ENCODE measurements at places on chromosomes 1 and 21.

- no peak for DNase-seq
Measured at GRCh38 chr1:215114154-215114933, 31.8 kb downstream of the KCNK2 start.

DNA sequence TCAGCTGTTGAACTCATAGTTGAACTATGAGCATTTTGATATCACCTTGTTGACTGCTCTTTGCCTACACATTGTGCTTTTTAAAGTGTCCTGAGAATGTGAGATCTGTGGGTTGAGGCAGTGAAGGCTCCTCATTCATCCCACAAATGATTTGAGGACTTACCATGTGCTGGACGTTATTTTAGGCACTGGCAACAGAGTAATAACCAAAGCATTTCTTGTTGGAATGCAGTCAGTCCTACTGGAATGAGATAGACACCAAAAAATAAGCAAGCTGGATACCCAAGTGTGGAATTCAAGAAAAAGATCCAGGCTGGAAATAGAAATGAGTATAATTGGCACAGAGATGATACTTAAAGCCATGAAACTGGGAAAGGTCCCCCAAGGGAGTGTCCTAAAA is 73.4 kb downstream of the ZP4 start:
- no peak for DNase-seq

DNA sequence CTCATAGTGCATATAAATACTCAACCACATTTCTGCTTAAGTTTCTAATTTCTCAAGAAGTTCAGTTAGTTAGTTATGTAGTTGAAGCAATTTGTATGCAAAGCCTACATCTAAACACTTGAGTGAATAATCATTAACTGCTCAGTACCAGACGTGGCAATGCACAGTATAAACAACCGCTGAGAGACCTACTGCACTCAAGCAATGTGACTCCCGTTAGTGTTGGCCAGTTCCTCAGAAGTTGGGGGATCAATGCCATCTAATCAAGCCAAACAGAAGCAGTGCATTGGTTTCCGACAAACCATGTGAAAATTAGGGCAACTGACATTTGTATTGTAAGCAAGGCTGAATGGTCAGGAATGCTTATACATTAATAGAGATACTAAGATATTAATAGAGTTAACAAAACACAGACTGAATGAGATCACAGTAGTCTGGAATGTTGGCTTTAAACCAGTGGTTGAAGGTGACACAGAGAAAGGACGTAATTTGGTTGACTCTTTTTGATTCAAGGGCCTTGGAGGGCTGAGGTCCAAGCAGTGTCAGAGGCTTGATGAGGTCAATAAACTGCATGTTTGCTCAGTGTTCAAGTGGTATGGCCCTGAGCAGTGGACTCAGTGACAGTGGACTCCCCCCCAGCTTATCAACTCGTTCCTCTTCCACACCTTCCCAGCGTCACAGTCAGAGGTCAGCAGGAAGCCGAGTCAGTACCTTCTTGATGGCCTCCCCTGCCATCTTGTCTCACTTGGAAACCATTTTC is 255.5 kb downstream of the CTH start:
- no peak for DNase-seq

DNA sequence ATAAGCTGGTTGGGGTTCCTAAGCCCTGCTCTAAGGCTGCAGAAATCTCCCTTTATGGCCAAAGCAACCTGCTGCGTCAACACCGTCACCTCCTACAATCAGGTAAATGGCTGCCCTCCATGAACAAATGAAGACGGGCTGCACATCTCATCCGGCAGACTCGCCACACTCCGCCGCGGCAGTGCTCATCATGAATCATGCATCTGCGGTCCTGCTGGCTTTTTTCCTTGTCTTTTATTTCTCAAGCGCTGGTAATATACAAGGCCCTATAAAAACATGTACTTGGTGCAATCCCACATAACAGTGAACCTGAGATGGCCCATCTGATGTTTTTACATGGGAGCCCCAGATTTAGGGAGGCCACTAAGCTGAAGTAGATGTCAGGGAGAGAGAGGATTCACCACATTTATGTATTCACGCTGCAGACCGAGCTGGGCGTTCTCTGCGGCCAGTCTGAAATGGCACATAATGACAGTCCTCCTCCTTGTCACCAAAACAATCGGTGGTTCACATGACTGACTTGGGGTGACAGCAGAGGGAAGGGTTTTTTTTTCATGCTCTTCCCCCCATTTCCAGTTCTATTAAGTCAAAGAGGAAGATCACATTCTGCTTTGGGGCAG is 91.6 kb downstream of the KAZN start:
- no peak for DNase-seq

GRCh38 chr21:38843806-38844503 is 38.2 kb downstream of the ETS2 start:
- DNase-seq, result no peak

DNA sequence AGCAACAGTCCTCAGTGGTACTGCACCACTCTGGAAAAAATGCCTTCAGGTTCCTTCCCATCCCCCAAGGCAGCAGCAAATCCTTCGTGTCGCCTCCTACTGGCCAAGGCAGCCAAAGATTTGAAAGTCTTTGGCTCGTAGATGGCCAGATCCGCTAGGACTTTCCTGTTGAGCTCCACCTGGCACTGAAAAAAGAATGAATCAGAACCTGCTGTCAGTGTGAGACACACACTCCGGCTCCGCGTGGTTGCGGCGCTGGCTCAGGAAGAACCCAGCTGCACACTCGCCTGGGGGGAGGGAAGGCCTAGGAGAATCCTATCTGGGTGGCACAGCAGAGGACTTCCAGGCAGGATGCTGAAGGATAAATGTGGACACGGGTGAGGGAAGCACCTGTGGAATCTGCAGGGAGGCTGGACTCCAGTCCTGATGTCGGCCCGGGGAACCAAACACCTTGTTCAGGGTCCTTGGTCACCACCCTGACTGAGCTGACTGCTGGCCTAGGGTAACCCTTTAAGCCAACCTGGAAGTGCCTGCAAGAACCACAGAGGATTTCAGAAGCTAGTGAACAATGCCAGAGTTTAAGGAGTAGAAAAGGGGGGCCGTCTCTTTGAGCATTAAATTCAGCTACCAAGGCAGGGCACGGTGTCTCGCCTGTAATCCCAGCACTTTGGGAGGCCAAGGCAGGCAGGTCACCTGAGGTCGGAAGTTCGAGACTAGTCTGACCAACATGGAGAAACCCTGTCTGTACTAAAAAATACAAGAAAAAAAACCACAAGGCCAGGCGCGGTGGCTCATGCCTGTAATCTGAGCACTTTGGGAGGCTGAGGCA is 3.2 kb upstream of the CCNL2 start:
- no peak for DNase-seq

GRCh38 chr1:24743404-24744211 is 1.6 kb upstream of the CLIC4 start:
- no peak for DNase-seq

DNA sequence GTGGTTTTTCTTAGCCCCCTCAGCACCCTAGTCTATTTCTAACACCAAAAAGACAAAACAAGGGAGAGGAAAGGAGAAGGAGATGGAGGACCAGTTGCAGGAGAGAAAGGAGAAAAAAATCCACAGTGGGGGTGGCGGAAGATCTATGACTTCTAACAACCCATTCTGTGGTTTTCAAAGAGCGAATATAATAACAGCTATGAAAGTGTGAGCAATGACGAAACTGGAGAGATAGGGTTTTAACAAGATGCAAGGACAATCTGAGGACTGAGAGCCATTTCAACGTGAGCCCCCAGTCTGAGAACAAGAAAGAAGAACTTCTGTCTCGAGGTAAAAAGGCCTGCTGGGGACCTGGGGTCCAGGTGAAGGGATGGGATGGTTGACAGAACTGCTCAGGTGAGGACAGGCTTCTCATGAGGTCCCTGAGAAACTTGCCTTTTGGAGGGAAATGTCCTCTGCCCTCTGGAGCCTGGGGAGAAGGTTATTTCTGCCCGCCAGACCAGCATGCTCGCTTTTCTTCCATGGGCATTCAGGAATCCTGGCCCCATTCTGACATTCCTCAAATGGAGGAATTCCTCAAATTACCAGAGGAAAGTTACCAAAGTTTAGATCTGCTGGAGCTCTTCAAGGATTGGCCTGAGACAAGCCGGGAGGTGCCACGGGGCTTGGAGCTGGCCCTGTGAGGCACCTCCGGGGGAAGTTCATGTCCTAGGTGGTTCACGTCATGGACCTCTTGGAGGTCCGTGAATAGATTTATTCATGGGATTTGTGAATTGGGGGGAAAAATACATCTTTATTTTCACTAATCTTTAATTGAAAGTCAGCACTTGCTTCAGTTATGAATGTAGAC is at the start of gene CD160:
TSS of gene CD160 (plus strand) at position 270 of the 850 bp plus-strand sequence. CDS start 8,829 bp downstream, outside the sequence.
- no peak for DNase-seq

DNA sequence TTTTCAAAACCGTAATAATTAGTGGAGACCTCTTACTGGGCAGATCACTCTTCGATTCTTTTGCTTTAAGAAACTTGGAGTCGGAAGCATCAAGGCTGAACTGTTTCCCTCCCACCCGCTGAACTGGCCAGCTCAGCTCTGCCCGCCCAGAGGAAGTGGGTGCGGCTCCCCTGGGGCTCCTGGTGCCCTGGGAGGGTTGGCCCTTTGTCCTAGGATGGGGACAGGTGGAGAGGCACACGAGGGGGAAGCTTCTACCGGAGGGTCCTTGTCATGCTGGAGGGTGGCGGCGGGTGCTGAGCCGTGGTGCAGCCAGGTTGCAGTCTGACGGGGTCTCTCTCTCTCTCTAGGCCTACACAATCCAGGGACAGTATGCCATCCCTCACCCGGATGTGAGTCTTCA is 64.3 kb upstream of the COL6A1 start:
- DNase-seq, result no peak

DNA sequence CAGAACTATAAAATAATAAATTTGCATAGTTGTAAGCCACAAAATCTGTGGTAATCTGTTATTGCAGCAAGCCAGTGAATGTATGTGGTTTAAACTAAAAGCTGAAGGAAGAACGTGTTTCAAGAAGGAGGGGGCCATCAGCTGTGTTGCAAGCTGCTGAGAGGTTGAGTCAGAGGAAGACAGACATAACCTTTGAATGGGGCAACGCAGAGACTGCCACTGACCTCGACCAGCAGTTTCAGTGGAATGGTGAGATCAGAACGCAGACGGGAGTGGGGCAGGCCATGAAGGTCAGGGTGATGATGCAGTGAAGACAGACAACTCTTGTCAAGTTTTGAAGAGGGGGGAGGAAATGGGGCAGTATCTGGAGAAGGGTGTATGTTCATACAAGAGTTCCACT is 23.2 kb upstream of the QSOX1 start:
- no peak for DNase-seq

DNA sequence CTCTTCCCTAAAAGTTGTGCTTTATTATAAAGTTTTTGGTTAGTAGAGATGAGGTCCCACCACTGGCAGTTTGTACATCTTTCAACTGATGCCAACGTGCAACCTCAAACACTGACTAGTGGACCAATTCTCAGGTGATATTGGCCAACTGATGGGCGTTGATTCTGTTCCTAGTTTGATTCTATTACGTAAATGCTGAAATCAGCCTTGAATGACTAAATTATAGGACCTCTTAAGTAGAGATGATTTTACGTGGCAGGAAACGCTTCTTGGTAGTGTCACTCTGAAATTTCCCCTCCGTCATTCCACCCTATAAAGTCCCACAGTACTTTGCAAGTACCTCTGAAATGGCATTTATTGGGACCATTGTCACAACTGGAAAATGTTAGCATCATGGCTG is 8.8 kb upstream of the FNDC7 start:
- DNase-seq, result no peak

GRCh38 chr1:93475681-93476080 is 27.8 kb downstream of the FNBP1L start:
- DNase-seq, result no peak

GRCh38 chr1:18536356-18536755 is 55.6 kb downstream of the KLHDC7A start:
- no peak for DNase-seq

Measured in thoracic aorta (tissue), 2 donors.